Left hindlimb (tissue), 1 donor: ENCODE measurements at places on chromosomes 13 and 19.

DNA sequence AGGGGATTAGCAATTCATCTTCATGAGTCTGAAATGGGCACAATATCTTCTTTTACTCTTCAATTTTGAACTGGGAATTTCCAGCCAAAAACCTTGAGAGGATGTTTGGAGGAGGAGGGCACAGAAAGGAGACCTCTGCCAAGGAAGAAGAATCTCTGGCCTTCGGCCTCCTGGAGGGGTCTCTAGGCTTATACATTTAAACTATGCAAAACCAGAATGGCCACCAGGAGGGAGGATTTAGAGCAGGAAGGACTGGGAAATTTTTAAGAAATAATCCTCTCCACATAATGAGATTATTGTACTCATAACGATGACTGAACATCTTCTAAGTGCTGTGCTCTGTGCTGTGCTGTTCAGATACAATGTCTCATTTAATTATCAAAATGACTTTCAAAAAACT is 325.9 kb downstream of the NDFIP2 start:
- no peak for DNase-seq

- DNase-seq = no peak
Observed at GRCh38 chr19:51568456-51568855, 2.6 kb upstream of the ZNF175 start.

- DNase-seq = no peak
Observed at GRCh38 chr19:55261671-55262126, 2.9 kb upstream of the PPP6R1 start.

DNA sequence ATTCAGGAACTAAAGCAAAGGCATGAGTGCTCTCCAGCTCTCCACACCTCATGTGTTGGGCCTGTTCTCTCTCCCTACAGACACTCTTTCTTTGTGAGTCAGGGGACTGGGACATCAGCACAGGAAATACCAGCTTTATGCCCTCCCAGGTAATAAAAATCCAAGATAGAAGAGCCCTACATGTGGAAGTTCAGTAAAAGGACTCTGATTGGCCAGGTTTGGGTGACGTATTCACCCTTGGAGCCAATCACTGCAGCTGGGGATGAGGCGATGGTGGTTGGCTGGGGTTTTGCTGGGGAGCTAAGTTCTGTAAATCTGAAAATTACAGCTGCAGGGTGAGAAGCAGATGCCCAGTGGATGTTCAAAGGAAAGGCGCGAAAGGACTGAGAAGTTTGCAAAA is 32.5 kb downstream of the CCDC70 start:
- no peak for DNase-seq

DNA sequence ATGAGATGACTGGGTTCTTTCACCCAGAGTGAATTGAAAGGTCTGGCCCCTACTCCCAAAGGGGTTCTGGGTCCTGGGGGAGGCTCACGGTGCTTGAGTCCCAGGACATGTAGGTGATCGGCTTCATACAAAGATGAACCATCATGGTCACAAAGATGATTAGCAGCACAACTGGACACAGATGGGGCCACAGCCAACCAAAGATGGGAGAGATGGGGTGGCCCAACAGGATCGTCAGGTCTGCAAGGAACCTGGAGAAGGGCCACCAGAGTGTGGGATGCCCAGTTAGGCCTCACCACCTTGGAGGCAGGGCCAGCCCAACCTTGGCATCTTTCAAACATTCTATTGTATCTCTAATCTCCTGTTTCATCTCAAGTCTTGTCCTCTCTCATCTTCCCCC is 34.5 kb downstream of the SLC6A16 start:
- no peak for DNase-seq
